ENCODE measurements at places on chromosomes 16 and 17.

DNA sequence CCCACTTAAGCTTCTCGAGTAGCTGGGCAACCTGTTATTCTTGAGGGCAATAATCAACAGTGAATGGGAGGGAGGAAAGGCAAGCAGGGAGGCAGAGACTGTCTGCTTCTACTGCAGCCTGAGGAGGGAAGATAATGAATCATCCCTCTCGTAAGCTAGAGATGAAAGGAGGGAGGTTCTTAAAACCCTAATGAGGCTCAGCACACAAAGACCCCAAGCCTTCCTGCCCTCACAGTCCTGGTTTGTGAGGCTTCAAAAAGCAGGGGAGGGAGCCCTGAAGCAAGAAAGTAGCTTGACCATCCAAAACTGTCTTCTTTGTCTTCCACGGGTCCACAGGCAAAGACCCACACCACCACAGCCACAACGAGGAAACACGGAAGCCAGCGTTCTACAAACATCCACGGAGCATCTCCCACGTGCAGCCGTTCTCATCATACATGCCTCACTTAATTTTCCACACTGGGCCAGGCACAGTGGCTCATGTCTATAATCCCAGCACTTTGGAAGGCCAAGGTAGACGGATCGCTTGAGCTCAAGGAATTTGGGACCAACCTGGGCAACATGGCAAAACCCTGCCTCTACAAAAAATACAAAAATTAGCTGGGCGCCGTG lies 1.8 kb downstream of the PIK3R5 start:
- no peak for DNase-seq

DNA sequence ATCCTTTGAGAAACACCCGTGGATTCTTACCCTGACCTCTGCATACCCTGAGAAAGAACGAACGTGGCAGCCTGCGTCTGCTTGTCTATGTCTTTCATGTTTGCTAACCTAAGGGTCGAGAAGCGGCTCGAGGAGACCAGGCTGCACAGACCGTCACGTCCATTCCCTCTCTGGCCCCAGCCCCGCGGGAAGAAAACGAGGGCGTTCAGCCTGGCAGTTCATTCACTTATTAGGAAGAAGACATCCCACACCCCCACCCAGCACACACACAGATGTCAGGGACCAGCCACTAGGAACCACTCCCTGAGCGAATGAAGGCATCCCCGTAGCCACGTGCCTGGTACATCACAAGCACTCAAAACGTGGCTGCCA lies 655 bp upstream of the MTHFSD start:
- DNase-seq = no peak

DNA sequence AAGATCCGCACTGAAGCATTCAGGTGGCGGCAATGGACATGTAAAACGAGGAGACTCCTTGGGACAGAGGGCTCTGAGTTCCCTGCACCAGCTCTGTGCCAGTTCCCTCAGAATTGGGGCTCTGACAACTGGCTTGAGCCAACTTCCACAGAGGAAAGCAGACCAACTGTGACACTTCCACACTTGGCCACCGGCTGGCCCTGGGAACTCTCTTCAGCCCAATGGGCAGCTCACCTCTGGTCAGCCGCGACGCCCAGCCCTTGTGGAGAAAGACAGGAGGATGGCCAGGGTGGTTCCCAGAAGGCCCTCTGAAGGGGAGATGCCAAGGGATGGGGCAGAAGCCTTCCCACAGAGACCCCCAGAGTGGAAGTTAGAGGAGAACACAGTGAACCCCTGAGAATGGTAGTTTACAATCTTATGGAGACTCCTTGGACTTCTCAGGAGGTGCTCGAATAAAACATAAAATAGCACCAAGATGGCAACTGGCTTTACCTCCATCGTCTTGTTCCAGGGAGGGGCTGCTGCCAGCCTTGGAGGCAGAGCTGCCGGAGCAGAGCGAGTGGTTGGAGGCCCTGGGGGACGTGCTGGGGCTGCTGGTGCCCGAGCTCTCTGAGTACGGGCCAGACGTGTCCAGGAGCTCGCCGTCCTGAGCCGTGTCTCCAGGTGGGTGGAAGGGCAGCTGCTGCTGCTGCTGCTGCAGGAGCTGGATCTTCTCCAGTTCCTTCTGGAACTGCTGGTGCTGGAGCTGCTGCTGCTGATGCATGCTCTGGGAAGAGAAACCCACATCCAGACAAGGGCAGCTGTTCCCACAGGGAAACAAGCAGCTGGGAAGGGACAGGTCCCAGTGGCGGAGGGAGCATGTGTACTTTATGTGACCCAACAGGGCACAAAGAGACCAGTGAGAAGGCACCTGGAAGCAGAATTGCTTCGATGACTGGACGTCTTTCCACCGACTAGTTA lies 35.0 kb upstream of the ICAM2 start:
- DNase-seq = no peak

GRCh38 chr17:55570391-55570790 lies 59.1 kb upstream of the SMIM36 start:
- no peak for DNase-seq

- peak; percentile 68 for DNase-seq
Measured at GRCh38 chr16:1378804-1379303, 27.1 kb downstream of the GNPTG start.

GRCh38 chr17:16922386-16923096 lies 49.4 kb downstream of the TNFRSF13B start:
- no peak for DNase-seq

GRCh38 chr16:88303405-88303804 lies 79.4 kb upstream of the ZNF469 start:
- DNase-seq = no peak
